ENCODE measurements at places on chromosomes 11 and 22. TPM values are rescaled to one million over a fixed set of nuclear protein-coding genes. Genes with fewer than 3 reads are reported as not detected.

GRCh38 chr22:49798486-49799151, 29.1 kb downstream of the BRD1 start:
- DNase-seq: no peak

DNA sequence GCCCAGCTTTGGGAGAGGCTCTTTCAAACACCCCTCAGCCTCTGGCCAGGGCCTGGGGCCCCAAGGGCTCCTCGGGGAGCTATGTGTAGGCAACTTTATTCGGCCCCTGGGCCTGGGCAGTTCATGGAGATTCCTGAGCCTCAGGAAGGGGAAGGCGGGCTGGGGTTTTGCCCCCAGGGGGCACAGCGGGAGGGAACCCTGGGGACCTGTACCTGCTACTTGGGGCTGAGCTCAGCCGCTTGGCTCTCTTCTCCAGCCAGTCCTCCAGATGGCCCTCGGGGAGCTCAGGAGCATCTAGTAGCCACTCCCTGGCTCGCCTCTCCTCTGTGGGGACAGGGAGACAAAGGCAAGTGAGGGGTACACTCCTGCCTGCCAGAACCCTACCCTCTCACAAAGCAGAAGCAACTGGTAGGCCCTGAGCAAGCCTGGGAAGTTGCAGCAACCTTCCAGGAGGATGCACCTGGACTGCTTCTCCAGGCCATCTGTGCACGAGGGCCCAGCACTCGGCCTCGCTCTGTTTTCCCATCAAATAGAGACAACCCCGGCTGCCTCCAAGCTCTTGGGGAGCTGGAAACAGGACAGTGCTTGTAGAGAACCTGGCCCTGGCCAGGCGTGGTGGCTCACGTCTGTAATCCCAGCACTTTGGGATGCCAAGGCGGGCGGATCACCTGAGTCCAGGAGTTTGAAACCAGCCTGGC, 18.5 kb downstream of the CABP7 start:
- no peak for DNase-seq

GRCh38 chr22:27046086-27046485, 388.7 kb downstream of the MIAT start:
- DNase-seq: no peak

DNA sequence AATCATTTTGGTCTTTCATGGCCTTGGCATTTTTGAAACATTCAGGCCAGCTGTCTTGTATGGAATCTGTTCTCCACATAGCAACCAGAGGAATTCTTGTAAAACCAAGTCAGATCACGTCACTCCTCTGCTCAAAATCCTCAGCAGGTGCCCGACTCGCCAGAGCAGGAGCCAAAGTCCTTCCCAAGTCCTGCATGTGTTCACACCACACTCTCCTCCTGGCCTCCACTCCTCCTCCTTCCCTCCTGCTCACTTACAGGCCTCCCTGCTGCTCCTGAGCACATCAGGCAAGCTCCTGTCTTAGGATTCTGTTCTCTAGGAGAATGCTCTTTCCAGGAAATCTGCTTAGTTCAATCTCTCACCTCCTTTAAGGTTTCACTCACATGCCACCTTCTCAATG, 6.9 kb upstream of the PSMC3 start:
- no peak for DNase-seq

- DNase-seq: peak; percentile 42
Measured at GRCh38 chr22:42613872-42614301, 796 bp downstream of the POLDIP3 start.

DNA sequence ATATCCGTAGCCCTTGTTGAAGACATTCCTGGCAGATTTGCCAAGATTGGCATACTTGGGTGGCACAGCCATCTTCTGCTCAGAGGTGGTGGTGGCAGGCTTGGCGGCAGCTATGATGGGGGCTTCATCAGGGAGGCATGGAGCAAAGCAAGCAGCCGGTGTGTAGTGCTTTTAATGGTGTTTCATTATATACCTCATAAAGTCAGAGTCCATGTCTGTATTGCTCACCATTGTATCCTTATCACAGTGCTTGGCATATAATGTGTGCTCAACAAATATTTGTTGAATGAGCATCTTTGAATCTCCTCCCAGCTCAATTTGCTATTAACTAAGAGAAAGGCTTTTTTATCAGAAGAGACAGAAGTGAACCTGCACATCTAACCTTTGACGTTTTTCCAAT, 7.8 kb upstream of the DNHD1 start:
- DNase-seq: no peak

DNA sequence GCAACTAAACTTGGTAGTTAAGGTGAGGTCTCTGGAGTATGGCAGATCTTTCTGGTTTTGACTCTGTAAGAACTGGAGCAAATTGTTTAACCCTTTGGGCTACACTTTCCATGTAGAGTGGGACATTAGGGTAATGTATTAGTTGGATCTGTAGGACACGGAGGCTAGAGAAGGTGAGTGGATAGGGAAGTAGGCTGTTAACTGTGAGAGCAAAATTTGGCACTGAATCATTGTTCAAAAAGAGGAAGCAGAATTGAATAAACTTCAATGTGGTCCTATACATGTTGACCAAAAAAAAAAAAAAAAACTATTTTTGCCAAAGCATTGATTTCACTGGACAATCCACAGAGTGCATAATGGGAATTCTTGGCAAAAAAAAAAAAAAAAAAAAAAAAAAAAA, 370.2 kb upstream of the CHORDC1 start:
- DNase-seq: no peak

RBMXL2 gene
- total RNA-seq: not detected

PATE4 gene
- total RNA-seq: not detected

CCT8L2 gene
- total RNA-seq: not detected

TST gene
- 6.7 TPM for total RNA-seq

Data from activated T-cell treated with anti-CD3 and anti-CD28 coated beads, Interleukin-2, amount 50 U/mL, for 72 hours (primary cell).